ENCODE measurements at places on chromosomes 6 and 20.

GRCh38 chr6:89073840-89074239 lies 6.7 kb upstream of the PNRC1 start:
- DNase-seq: no peak

GRCh38 chr6:82006027-82006738 lies 241.4 kb downstream of the IBTK start:
- peak; percentile 41 for DNase-seq

DNA sequence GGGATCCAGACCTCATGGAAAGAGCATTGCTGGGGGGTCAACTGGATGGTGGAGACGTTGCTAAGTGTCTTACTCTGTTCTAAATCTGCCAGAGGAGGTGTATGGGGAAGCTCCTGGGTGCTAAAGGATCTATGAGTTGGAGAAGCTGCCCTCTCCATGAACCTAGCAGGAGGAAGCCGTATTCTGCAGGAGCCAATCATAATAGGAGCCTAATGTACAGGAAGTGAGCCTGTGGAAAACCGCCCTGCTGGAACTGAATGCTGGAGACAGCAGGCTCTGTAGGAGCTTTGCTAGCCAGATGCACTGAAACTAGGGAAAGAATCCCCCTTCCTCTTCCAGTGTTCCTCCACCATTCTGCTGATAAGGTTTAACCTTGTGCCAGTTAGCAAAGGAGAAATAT lies 10.9 kb downstream of the CASP8AP2 start:
- DNase-seq: peak; percentile 27

GRCh38 chr6:1326535-1327121 lies 14.7 kb downstream of the FOXQ1 start:
- DNase-seq: no peak

- no peak for DNase-seq
Observed at GRCh38 chr20:49110767-49111694, 64.9 kb downstream of the CSE1L start.

DNA sequence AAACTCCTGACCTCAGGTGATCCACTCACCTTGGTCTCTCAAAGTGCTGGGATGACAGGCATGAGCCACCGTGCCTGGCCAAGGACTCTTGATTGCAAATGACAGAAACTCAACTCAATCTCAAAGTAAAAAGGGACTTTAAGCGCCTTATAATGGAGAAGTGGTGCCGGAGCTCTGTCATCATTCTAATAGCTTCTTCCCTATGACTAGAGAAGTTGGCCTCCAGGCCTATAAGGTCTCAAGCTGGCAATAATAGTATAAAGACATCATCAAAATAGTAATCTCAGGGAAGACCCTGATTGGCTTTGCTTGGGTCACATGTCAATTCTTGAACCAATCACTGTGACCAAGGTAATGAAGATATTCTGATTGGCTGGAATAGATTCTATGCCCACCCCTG lies 8.5 kb upstream of the KIAA1755 start:
- DNase-seq: no peak

DNA sequence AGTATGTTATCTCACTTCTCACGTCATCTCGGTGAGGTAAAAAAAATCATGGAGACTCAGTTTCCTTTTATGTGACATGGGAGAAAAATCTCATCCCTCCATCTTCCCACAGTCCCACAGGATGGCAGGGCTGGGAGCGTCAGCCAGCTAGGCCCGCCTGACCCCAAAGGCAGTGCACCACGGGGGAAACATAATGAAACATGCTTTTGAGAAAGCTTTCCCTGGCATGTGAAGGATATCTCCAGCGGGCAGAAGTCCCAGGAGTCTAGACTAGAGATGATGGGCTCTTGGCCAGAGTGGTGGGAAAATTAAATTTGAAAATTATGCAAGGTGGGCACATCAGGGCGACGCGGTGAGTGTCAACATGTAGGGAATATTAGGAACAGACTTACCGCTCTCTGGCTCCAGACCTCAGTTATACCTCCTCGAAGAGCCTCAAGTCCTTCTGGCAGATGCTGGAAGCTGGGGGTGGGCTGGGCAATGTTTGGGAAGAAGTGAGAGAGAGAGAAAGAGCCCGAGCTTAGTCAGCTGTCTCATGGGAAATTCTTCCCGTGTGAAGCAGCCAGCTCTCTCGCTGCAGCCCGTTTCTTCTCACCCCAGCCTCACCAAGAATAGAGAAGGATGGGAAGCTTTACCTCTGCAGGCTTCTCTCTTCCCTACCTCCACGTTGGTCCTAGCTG lies 52.3 kb downstream of the MOCS1 start:
- no peak for DNase-seq

DNA sequence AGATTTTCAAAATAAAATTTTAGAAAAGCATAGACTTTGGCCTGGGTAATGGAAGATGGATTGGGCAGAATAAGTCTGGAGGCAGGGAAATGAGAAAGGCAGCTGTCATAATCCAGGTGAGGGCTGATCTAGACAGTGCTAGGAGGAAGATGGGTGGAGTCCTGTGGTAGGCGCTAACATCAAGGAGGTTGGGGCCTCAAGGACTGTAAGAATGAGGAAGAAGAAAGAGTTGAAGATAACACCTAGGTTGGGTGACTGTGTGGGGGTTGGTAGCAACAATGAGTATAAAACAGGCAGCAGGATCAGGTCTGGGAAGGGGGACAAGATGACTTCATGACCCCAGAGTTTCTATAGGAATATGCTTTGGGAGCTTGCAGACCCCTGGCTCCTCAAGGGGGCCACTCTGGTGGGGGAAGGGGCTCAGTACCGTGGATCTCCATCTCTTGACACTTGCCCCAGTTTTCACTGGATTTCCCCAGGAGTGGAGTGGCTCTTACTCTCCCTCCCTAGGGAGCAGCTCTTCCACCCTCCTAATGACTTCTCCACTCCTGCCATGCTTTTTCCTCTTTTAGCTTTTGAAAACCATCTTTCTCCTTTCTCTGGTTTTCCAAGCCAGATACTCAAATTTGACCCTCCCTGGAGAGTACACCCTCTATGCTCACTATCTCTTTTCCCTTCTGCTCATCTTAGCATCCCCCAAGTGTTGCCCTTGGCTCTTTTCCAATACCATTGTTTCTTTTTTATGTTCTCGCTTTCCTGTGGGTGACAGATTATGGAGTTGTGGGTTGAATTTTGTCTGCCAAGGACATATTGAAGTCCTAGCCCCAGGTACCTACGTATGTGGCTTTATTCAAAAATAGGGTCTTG lies 14.8 kb downstream of the TRIM31 start:
- DNase-seq: no peak

GRCh38 chr20:50343125-50343489 lies 152.5 kb downstream of the CEBPB start:
- no peak for DNase-seq

DNA sequence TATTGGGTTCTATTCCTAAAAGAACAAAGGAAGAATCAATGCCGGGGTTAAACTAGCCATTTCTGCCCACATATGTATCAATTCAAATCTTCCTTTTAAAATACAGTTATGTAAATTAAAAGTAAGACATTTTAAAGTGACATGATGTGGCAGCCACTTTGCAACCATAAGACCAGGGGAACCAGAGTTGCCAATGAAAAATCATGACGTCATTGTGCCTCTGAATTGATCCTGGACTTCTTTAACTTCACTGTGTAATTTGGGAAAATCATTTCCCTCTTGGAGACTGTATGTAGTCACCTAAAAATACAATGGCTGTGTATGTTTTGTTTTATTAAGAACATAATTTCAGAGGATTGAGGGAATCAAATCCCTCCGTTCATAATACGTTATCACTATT lies 42.2 kb downstream of the SLC13A3 start:
- DNase-seq: no peak
